Stimulated activated CD8-positive, alpha-beta memory T cell treated with anti-CD3 and anti-CD28 coated beads, Interleukin-7, amount 100 ng/mL, for 4 hours (primary cell): ENCODE measurements at places on chromosomes 6 and 20.

GRCh38 chr6:169558774-169559441 is 142.9 kb downstream of the WDR27 start:
- no peak for DNase-seq

GRCh38 chr6:107342144-107342543 is 117.2 kb downstream of the PDSS2 start:
- no peak for DNase-seq

GRCh38 chr20:46006022-46006705 is 2.5 kb upstream of the MMP9 start:
- no peak for DNase-seq

DNA sequence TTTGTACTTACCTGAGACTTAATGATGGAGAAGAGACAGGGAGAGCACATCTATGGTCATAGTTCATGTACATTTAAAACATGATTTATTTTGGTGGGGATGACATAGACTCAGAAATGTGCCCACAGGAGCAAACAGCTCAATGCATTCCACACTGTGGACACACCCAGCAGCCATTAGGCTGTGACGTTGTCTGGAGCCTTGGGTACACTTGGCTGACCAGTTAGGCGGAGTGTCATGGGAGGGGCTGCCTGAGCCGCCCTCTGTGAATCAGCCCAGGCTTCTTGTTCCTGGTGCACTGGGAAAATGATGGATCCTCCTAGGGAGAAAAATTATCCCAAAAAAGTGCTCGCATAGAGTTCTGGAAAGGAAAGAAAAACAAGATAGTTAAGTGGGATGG is 231.0 kb upstream of the GMDS start:
- no peak for DNase-seq

DNA sequence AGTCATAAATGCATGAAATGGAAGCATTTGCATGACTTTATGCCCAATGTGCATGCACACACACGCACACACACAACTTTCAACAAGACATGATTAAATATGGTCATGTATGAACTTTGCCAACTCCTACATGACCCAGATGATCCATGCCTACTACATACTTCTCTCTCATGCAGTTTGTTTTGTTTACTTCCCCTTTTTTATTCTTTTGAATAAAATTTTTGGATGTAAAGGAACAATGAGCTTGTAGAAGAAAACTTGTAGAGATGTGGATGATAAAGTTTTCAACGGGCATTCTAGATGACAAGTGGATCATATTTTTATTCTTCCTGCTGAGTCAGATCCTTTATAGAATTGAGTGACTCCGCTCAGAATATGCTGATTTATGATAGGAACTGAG is 50.8 kb upstream of the AIG1 start:
- DNase-seq = no peak

- no peak for DNase-seq
Measured at GRCh38 chr6:33874136-33874760, 70.4 kb upstream of the MLN start.
